Sigmoid colon (tissue), 7 donors: ENCODE measurements at places on chromosomes 13 and 19.

GRCh38 chr19:2627855-2628254 lies 74.6 kb downstream of the GNG7 start:
- no peak for DNase-seq

GRCh38 chr19:6576869-6577475 lies 14.0 kb downstream of the CD70 start:
- DNase-seq = no peak

GRCh38 chr13:72565893-72566292 lies 161.5 kb downstream of the MZT1 start:
- DNase-seq = no peak

GRCh38 chr19:10699650-10700335 lies 1.4 kb upstream of the QTRT1 start:
- DNase-seq = no peak

DNA sequence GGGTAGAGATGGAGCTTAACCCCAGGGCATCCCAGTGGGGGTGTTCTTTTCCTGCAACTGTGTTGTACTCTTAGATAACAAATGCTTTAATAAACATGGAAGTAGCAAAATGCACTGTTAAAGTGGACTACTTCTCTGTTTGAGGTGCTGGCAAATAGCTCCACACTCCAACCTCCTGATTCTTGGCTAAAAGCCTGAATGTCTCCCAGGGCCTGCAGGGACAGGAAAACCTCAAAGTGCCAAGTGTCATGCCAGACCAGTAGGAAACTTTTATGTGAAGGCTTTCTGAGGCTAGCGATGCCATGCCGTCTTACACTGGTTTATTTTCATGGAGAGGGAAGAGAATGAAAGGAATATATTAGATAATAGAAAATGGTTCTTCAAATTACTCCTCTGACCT lies 6.8 kb downstream of the FREM2 start:
- DNase-seq = no peak

DNA sequence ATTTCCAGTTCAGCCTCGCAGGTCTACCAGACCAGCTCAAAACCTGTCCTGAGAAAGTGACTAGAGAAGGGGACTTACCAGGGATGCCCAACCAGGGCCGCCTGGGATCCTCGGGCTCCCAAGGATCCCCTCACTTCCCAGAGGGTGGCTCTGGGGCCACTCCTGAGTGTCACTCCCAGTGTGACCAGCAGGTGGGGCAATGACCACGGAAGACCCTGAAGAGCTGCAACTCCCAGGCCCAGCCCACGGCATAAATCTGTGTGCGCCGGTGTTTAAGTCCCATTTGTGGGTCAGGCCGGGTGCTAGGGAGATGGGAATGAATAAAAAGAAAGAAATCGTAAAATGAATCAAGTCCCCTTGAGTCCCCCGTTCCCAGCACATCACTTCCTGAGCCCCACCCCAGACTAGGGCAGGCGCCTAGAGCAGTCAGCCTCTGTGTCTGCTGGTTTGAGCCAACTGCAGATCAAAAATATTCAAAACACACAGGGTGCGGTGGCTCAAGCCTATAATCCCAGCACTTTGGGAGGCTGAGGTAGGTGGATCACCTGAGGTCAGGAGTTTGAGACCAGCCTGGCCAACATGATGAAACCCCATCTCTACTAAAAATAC lies 10.7 kb downstream of the PTGIR start:
- peak; percentile 92 for DNase-seq

DNA sequence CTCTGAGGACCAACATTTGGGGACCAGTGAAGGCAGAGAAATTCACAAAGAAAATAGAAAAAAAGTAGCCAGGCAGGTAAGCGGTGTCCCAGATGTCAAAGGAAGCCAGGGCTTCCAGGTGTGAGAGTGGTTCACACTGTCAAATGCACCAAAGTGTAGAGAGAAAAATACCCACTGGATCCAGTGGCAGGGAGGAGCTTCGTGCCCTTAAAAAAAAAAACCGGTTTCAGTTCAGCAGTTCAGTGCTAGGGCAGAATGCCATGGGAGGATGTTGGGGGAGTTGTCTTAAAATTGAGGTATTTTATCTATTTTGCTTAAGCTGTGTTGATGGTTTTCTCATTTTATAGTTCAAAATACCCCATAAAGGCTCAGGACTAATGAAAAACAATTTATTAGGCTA lies 47.8 kb upstream of the C1QTNF9 start:
- DNase-seq = no peak
